ENCODE measurements at places on chromosomes 2 and 18.

DNA sequence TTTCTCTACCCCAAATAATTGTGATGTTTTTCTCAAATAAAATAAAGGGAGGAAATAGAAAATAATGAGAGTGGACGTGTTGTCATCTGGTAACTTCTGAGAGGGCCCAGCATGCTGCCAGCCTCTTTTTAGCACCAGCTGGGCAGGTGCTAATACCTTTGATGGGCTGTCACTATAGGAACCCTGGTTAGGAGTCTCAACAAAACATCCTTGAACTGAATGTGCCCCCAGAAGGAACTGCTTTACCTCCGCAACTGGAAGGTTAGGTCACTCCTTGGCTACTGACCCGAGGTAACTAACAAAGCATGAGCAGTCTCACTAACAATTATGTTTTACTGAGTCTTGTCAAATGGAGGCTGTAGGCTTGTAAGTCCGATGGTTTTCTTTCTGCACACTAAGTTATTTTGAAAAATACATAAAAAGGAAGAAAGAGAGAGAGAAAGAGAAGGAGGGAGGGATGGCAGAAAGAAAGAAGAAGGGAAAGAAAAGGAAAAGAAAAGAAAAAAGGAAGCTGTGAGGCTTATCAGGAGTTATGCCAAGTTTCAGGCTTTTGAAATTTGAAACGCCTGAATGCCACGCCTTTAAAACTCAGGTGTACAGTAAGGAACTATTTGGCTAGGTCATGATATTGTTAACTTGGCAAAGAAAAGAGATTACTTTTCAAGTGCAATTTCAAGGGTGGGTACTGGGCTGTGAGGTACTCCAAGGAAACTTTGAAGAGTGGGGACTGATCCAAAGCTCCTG is 91.0 kb downstream of the TGIF1 start:
- no peak for DNase-seq

DNA sequence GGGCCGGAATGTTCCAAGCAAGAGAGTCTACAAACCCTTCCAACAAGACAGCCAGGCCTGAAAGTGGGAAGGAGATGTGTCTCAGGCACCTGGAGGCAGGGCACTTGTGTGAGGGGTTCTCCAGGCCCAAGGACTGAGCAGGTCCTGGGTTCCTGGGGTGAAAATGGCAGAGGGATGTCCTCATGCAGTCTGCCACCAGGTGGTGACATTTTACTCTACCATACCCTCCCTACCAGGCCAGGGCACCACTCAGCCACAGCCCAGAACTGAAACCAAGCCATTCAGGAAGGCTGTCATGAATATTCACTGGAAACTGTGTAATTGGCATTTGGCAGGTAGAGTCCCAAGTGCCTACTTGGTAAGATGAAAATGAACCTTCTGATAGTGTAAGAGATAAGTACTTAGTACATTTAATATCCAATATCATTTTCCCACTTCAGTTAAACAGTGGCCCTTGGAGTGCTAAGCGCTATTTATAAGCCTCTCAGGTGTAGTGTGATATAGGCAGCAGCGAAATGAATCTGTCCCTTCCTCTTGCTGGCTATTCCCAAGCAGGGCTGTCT is 185.1 kb downstream of the MYO5B start:
- no peak for DNase-seq

DNA sequence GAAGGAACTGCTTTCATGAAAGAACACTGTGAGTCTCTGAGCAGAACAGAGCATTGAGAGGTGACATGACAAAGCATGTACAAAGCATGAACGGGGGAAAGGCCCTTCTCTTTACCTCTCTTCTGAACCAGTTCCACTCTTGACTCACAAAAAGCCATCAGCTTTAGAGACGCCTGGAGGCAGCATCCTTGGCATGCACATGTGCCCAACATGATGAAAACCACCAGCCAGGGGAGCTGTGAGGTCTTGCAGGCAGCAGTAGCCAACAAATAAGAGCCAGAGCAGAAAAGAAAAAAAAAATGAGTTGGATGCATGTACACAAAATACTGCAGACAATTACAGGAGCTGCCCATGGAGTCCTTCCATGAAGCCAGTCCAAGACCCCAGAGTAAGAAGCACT is 95.5 kb upstream of the AGAP1 start:
- DNase-seq = no peak

GRCh38 chr2:128691526-128691925 is 372.9 kb upstream of the HS6ST1 start:
- DNase-seq = no peak

DNA sequence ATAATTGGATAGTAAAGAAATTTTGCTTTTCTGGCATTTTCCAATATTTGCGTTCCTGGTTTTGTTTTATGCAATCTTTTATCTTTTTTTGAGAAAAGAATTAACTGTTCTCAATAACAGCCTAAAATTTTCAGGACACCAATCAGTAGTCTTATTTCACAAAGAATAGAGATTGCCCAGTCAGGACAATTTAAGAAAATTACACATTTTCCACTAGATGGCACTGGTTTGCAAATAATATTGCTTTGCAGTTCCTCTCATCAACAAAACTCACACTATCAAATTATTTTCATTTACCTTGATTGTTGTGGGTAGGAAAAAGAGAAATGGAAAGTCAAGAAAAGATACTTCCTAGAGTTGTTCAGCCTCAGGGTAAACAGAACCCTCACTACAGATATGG is 2.4 kb upstream of the RBM45 start:
- DNase-seq = no peak

- no peak for DNase-seq
These were observed 5.8 kb upstream of the MEIS1 start for GRCh38 chr2:66428986-66429612.

- no peak for DNase-seq
These were observed at the start of gene TMEM200C for GRCh38 chr18:5895299-5895875. Gene TMEM200C, minus strand, starts transcription at chr18:5895522. Its CDS starts 3,459 bp downstream, at chr18:5892063.

DNA sequence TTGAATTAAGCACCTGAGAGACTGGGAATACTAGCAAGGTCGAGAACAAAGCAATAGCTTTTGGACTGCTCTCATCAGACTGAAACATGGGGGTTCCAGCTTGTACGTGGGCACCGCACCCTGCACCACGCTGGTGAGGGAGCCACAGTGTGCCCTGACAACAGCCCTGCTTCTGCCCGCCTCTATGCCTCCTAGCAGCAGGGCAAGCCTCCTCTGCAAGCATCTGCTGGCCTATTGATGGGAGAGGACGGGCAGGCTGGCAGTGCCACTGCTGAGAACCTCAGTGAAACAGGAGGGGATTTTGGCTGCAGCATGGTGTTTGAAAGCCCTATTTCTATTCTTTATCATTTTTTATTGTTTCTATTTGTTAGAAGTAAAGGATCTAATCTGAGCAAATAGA is 146.1 kb upstream of the OTOS start:
- no peak for DNase-seq

DNA sequence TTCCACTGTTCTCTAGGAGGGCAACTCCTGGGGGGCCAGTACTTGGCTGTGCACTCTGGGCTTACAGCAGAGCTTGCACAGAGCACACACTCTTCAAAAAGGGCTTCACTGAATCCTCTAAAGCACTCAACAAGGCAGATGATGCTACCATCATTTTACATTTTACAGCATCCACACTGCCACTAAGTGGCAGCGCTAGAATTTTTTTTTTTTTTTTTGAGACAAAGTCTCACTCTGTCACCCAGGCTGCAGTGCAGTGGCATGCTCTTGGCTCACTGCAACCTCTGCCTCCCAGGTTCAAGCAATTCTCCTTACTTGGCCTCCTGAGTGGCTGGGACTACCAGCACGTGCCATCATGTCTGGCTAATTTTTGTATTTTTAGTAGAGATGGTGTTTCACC is 8.6 kb downstream of the AMMECR1L start:
- no peak for DNase-seq

DNA sequence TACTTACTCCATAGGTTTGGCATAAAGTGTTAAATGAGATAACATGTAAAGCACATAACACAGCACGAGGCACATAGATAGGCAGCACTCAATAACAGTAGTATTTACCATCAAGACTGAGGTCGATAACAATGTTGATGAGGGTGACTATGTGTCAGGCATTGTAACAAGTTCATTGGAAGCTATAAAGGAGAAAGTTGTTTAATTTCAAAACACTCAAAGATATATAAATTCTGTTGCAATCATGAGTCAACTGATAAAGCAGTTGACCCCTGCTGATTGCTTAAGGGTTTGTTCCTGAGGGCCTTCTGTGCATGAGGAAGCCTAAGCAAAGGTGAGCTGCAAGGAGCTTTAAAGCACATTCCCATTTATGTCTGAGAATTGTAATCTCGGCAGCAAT is 760.5 kb downstream of the SATB2 start:
- DNase-seq = no peak

GRCh38 chr2:55134316-55134706 is 84.1 kb upstream of the RTN4 start:
- no peak for DNase-seq

All from activated CD8-positive, alpha-beta memory T cell treated with anti-CD3 and anti-CD28 coated beads for 1 hour (primary cell).